ENCODE measurements at places on chromosomes 13 and 19. TPM values are rescaled to one million over a fixed set of nuclear protein-coding genes. Genes with fewer than 3 reads are reported as not detected.

DNA sequence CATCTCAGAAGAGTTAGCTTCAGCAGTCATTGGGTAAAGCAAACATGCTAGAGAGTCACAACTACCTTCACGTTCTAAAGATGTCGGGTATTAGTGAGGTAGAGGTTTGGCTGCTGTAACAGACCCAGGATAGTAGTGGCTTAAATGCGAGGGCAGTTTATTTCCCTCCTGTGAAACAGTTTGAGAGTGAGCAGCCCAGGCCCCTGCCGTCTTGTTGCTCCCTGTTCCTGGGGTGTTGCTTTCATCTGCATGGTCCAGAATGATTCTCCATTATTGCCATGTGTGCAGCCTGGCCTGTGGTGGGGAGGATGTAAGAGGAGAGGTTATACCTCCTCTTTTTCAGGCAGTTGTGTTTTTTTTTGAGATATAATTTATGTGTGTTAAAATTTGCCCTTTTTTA is 63.7 kb downstream of the SIPA1L3 start:
- H3K4me1 ChIP-seq: peaks cover 10% of the 10 kb centered on the region
- H3K27ac ChIP-seq: no peak overlapping the region
- H3K36me3 ChIP-seq: no peaks in the 10 kb centered on the region
- H3K27me3 ChIP-seq: no peaks in the 10 kb centered on the region
- DNase-seq: no peak

- no peak overlapping the region for H3K27ac ChIP-seq
- no peaks in the 10 kb centered on the region for H3K36me3 ChIP-seq
- no peaks in the 10 kb centered on the region for H3K4me1 ChIP-seq
- no peak overlapping the region for H3K4me3 ChIP-seq
- H3K27me3 ChIP-seq: no peaks in the 10 kb centered on the region
- no peak for DNase-seq
These were observed 59.5 kb downstream of the TNFSF11 start for GRCh38 chr13:42633495-42633894.

ACER1 gene
- total RNA-seq: not detected

- no peaks in the 10 kb centered on the region for H3K4me1 ChIP-seq
- no peaks in the 10 kb centered on the region for H3K36me3 ChIP-seq
- H3K4me3 ChIP-seq: no peak overlapping the region
- no peak overlapping the region for H3K27ac ChIP-seq
These were observed 173.9 kb downstream of the FLT1 start for GRCh38 chr13:28320884-28321574.

- DNase-seq: no peak
- H3K27ac ChIP-seq: peak overlapping the region; percentile 89
- no peaks in the 10 kb centered on the region for H3K27me3 ChIP-seq
- H3K4me1 ChIP-seq: peaks cover 14% of the 10 kb centered on the region
These were observed 17.8 kb downstream of the LMTK3 start for GRCh38 chr19:48493718-48494401.

ZIM2 gene
- total RNA-seq: not detected

DNA sequence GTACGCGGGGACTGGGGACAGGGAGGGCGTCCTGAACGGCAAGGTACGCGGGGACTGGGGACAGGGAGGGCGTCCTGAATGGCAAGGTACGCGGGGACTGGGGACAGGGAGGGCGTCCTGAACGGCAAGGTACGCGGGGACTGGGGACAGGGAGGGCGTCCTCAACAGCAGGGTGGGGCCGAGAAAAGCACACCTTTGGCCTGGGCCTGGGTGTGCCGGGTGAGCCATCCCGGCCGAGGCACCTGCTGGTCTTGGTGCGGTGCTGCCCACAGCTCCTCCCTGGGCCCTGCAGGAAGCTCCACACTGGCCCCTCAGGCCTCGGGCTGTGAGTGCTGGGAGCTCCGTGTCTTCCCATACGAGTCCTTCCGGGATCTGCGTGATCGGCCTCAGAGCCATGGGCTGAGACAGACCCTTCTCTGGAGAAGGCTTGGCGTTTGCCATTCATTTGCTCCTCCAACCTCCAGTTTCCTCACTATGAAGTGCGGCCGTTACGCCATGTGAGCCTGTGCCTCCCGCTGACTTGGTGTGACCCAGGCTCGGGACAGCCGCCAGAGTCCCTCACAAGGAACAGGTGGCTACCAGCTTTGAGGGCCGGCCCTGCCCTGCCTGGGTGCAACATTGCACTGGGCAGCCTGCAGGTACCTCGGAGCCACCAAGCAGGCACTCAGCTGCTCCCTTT is 7.8 kb upstream of the ZNF554 start:
- H3K4me3 ChIP-seq: no peak overlapping the region
- peaks cover 15% of the 10 kb centered on the region for H3K36me3 ChIP-seq
- H3K27me3 ChIP-seq: no peaks in the 10 kb centered on the region
- DNase-seq: no peak
- no peaks in the 10 kb centered on the region for H3K4me1 ChIP-seq

KASH5 gene
- not detected for total RNA-seq

DNA sequence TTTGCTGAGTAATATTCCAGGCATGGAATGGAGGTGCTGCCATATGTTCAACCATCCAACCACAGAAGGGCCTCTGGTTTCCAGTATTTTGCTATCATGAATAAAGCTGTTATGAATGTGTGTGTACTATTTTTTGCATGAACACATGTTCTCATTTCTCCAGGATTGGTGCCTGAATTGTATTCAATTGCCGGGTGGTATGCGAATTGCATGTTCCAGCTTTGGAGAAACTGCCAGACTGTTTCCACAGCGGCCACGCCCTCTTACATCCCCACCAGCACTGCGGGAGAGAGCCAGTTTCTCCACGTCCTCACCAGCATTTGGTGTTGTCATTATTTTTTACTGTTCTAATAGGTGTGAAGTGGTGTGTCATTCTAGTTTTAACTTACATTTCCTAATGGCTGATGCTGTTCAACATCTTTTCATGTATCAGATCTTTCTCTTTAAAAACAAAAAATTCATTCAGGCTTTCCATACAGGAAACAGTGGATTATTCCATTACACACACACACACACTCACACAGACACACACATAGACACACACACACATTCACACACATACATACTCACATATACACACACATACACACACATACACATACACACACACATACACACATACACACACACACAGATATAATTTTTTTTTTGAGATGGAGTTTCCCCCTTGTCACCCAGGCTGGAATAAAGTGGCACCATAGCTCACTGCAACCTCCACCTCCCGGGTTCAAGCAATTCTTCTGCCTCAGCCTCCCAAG is 154.1 kb downstream of the PTPRS start:
- H3K27ac ChIP-seq: no peak overlapping the region
- no peaks in the 10 kb centered on the region for H3K4me1 ChIP-seq
- H3K36me3 ChIP-seq: no peaks in the 10 kb centered on the region

VSTM2B gene
- not detected for total RNA-seq

PALM gene
- 0.44 TPM for total RNA-seq

CA11 gene
- 2.9 TPM for total RNA-seq

NLRP7 gene
- not detected for total RNA-seq

OR7A17 gene
- total RNA-seq: not detected

KLF1 gene
- total RNA-seq: not detected

OR7D2 gene
- not detected for total RNA-seq

FGF14 gene
- total RNA-seq: not detected

DNA sequence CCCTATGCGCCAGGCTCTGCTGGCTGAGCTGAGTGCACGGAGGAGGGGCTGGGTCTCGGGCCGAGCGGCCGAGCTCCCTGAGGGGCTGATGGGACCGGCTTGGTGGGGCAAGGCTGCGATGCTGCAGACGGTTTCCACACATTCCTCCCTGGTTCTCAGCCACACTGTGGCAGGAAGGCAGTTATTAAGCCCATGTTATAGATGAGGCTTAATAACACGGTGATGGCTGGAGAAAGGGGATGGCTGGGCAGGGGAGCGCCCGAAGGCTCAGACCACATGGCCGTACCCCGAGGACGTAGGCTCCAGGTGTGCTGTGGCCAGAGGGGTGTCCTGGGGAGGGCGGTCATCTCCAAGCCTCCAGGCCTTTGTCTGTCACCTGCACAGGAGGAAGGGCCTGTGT is 58.6 kb downstream of the MCF2L start:
- H3K4me3 ChIP-seq: no peak overlapping the region
- no peak overlapping the region for H3K27ac ChIP-seq
- H3K4me1 ChIP-seq: no peaks in the 10 kb centered on the region
- no peak for DNase-seq
- H3K36me3 ChIP-seq: no peaks in the 10 kb centered on the region

GRCh38 chr13:97000295-97000925 is 6.1 kb upstream of the OXGR1 start:
- H3K4me3 ChIP-seq: no peak overlapping the region
- peak; percentile 60 for DNase-seq
- no peak overlapping the region for H3K27ac ChIP-seq
- peaks cover 13% of the 10 kb centered on the region for H3K4me1 ChIP-seq

DNA sequence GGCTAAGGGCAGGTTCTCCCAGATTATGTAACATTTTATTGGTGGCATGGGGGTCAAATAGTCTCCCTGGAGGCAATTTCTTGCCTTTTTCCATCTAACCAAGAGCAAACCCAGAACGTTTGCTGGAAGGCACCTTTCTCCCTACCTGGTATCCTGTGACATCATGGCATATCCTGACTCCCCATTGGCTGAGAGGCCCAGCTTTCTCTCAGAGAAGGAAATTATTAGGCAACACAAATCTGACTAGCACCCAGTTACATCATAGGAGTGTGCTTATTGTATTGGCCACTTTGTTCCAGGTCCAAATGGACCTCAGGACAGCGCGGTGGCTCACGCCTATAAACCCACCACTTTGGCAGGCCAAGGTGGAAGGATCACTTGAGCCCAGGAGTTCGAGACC is 13.0 kb downstream of the NTN5 start:
- H3K36me3 ChIP-seq: no peaks in the 10 kb centered on the region
- no peak overlapping the region for H3K27ac ChIP-seq
- peak; percentile 65 for DNase-seq

- H3K36me3 ChIP-seq: peaks cover 4% of the 10 kb centered on the region
- no peaks in the 10 kb centered on the region for H3K27me3 ChIP-seq
- H3K4me1 ChIP-seq: peaks cover 16% of the 10 kb centered on the region
- peak overlapping the region; percentile 79 for H3K27ac ChIP-seq
- DNase-seq: peak; percentile 53
- no peak overlapping the region for H3K4me3 ChIP-seq
These were observed 402.4 kb downstream of the KCNRG start for GRCh38 chr13:50417597-50417996.

- no peaks in the 10 kb centered on the region for H3K27me3 ChIP-seq
- peaks cover 61% of the 10 kb centered on the region for H3K36me3 ChIP-seq
- DNase-seq: no peak
- peak within 1 kb of the TSS; percentile 18 for H3K4me3 ChIP-seq
- no peak within 1 kb of the TSS for H3K27ac ChIP-seq
- peaks cover 23% of the 10 kb centered on the region for H3K4me1 ChIP-seq
These were observed at the start of gene RNF225 for GRCh38 chr19:58395220-58395978. RNF225 (plus strand) TSS chr19:58395656; CDS start chr19:58396090, 434 bp downstream.

- no peaks in the 10 kb centered on the region for H3K27me3 ChIP-seq
- H3K36me3 ChIP-seq: peaks cover 90% of the 10 kb centered on the region
- no peak overlapping the region for H3K4me3 ChIP-seq
- DNase-seq: no peak
These were observed 5.2 kb downstream of the TRIM28 start for GRCh38 chr19:58548859-58549663.

RASGRP4 gene
- total RNA-seq: not detected

CERS1 gene
- total RNA-seq: not detected

DNA sequence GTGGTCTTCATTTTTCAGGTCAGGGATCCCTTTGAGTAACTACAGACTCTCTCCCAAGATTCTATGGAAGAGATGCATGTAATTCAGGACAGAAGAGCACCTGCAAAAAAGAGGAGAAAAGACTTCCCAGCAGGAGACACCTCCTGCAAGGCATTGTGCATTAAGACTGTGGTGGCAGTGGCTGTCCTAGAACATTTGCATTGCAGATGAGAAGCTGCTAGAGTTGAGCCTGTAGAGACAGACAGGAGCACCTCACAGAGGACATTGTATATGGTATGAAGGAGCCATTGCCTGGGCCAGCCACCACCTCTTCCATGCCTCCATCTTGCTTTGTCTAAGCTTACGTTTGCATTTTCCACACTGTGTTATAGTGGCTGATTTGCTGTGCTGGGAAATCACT is 11.2 kb upstream of the MYO16 start:
- DNase-seq: no peak
- H3K4me1 ChIP-seq: no peaks in the 10 kb centered on the region
- no peaks in the 10 kb centered on the region for H3K36me3 ChIP-seq

DNA sequence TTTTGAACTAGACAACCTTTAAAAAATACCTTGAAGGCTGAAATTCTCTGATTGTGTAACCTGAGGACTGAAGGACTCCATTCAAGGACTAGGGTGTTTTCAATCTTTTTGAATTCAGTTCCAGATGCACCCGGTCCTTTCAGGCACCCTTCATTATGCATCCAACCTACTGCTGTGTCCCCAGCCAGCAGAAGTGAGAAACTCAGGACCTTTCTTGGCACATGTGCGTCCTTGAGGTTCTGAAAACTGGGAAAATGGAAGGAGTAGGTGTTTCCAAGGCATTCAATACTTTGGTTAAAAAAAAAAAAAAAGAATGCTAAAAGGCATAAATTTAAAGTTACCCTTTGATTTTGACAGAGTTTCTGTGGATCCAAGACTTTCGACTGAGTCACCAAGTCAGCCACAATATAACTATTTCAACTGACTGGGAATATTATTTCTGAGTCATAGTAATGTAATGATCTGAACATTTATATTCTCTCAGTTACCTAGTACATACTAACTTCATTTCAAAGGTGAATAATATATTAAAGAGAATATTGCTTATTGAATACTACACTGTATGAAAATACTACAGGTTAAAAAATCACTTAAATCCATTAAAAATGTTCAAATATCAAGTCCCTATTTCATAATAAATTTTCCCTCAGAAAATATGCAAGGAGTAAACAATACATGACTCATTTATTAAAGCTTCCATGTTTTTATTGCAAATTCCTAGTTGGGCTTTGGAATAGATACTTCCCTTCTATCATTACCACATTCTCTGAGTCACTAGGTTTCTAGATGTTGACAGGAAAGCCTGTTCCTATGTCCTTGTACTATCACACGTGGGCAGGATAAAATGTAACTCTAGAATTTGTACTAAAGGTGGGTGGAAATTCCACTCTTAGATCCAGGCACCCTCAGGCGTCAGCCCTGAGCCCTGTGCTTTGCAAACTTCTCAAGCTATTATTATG is 2.4 kb upstream of the ITGBL1 start:
- H3K27me3 ChIP-seq: no peaks in the 10 kb centered on the region
- H3K4me1 ChIP-seq: peaks cover 42% of the 10 kb centered on the region
- peak; percentile 95 for DNase-seq
- peak overlapping the region; percentile 79 for H3K27ac ChIP-seq

DNA sequence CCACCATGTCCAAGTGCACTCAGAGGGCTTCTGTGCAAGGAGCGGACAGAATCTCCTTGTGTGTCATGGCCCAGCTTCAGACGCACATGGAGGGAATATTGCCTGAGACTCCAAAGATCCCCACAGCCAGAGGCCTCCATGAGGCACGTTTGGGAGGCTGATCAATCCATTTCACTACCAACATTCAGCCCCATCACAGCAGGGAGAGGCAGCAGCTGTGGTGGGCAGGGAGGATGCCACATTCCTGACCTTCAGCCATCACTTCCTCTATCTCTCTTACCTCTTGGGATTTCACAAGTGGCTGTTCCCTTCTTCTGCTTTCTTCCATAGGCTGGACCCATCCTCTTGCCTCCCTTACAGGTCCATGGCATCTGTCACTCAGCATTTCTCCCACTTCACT is 82.4 kb upstream of the MBNL2 start:
- no peak overlapping the region for H3K27ac ChIP-seq
- DNase-seq: no peak
- H3K4me1 ChIP-seq: peaks cover 8% of the 10 kb centered on the region
- H3K36me3 ChIP-seq: no peaks in the 10 kb centered on the region
- H3K4me3 ChIP-seq: no peak overlapping the region

All from MCF 10A (cell line).